Left lobe of liver (tissue), 2 donors: ENCODE measurements at places on chromosomes 7 and 10. TPM values are rescaled to one million over a fixed set of nuclear protein-coding genes. Genes with fewer than 3 reads are reported as not detected.
A peak's percentile ranks its signal among the peaks of the same experiment; 100 is the strongest.

GRCh38 chr7:83832009-83832408 lies 183.1 kb upstream of the SEMA3E start:
- DNase-seq = no peak

DNA sequence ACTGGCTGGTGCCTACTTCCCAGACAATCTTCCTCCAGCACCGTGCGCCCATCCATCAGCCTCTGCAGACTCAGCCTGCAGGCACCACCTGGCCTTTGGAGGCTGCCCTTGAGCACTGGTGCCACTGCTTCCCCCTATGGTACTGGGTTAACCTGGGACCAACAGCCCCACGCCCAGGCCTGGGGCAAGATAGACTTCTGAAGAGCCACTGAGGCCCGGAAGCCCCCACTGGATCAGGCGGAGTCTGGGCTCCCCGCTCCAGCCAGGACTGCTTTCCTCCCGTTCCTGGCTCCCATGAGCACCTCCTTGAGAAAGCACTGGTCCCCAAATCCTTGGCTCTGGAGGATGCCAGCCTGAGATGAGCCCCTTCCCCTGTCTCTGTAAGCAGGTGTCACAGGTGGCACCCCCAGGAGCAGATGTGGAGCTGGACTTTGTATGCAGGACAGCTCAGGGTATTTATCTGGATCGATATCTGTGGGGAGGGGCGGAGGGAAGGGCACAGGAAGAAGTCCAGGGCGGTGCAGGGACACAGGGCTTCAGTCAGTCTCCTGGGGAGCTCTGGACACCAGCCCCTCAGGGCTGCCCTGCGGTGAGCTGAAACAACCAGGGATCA lies 206.5 kb upstream of the PPP2R2D start:
- DNase-seq = peak; percentile 22

- no peak for DNase-seq
Observed at GRCh38 chr7:27693794-27694193, 31.1 kb upstream of the HIBADH start.

DNA sequence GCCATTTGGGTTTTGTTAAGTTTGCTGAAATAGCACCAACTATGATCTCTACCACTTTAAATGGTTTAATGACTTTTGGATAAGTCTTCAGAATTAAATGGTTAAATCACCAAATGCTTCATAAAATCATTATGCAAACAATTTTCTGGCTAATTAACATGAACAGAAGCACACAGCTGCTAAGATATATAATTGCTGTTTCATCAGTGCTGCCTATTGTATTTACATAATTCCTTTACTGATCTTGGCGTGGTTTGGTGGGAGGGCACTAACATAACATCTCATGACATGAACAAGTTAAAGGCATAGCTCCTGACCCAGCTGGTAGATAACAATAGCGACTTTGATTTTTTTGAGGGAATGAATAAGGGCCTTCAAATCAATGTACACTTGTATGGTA lies 94.1 kb downstream of the FZD1 start:
- DNase-seq = no peak

The SPDYE8 gene
- not detected for total RNA-seq

- DNase-seq = no peak
Observed at GRCh38 chr10:33952692-33953360, 618.4 kb upstream of the NRP1 start.

DNA sequence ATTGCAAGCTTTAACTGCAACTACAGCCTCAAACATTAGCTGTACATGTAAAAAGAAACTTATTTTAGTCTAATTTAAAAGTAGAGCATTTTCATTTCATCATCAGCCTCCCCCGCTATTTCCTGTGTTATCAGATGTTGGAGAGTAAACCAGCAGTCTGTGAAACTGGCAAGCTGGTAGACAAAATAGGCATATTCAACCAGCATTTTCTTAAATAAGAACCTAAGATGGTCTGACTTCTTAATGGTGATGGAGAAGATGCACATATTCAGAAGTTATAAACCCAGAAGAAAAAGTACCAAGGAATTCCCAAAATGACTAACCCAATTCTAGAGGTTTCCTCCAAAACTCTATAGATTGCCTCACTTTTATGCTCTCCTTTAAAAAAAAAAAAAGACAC lies 24.9 kb downstream of the PIK3AP1 start:
- no peak for DNase-seq
